ENCODE measurements at places on chromosomes 12 and 14.

- DNase-seq = no peak
Measured at GRCh38 chr12:2622460-2622859, 172.3 kb upstream of the FKBP4 start.

DNA sequence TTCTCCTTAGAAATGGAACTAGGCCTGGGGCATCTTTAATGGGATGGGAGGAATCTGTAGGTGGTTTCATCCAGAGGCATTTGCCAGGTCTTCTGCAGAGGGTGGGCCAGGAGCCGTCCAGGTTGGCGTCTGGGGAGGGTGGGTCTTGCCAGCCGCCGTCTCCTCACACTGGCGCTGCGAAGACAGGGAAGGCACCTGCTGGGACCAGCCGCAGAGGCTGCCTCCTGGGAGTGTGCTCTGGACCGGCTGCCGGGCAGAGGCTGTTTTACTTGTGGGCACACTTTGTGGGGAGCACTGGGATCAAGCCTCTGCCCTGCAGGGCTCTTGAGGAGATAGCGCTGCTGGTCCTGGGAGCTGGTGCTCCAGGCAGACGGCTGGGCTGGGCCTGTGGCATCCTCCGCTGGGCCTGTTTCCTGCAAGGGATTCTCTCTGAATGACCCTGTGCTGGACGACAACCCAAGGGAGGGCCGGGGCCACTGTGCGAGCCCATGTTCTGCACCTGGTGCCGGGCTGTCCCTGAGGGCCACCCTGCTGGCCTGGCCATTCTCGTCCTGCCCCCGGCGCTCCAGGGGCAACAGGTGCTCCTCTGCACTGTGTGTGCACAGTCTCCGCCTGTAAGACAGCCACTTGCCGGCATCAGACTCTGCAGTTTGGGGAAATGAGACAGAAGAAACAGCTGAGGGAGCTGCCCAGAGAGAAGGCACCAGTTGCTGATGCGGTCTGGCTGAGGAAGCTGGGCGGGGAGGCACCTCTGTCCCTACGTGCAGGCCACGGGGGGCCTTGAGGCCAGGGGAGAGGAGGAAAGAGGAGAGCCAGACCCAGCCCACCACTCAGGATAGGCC, 10.0 kb upstream of the TEX22 start:
- no peak for DNase-seq

GRCh38 chr12:24898185-24898584, 50.7 kb downstream of the BCAT1 start:
- no peak for DNase-seq

DNA sequence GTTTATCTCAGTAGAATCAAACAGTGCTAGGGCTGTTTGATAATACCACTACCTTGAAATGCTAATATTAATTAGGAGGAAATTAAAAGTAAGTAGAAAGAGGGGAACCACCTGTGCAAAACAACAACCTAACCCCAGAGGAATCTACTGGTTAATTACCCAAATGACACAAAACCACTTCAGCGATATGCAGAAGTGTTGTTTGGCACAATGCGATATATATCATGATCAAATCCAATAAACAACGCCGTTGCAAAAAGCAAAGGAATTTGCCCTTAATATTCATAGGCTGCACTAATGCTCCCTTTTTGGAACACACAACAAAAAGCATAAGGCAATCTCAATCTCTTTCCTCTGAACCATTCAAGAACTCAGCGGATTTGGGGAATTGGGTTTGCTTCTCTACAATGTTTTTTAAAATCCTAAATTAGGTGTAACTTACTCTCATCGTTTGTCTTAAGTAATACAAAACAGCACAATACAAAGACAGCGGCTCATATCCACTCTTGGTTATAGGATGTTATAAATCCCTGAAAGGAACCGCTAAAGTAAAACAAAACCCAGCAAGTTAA, 1.5 kb downstream of the MAP4K5 start:
- DNase-seq = no peak

DNA sequence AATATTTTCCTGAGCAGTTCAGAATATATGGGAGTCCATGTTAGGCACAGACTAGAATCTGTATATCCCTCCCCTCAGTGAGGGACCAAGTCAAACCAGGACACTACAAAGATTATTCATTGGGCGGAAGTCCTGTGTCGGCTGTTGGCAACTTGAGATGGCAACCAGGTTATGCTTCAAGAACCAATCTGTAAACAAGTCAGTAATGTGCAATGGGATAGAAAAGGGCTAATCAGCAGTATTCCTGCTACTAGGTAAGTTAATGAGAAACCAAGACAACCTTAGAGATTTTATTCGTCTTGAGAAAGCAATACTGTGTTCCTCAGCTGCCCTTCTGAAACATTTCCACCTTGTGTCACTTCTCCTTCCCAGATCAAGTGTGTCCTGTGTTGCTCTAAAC, 26.4 kb downstream of the ARG2 start:
- no peak for DNase-seq

DNA sequence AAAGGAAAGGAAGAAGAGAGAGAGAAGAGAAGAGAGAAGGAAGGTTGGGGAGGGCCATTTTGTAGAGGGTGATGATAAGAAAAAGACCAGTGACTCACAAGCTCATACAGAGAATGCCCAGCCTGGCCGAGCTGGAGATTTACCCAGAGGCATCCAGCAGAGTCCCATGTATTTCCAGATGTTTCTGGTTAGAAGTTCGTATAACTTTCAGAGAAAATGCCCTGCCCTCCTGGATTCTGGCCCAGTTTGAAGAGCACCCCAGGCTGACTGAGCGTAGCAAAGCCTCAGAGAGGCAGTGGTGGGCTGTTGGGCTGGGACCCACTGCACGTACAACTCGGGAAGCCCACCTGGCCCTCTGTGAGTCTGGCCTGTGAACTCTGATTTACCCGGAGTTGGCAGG, 221.8 kb downstream of the SLC41A2 start:
- no peak for DNase-seq

- no peak for DNase-seq
Measured at GRCh38 chr12:103901518-103902173, 28.6 kb upstream of the HSP90B1 start.

DNA sequence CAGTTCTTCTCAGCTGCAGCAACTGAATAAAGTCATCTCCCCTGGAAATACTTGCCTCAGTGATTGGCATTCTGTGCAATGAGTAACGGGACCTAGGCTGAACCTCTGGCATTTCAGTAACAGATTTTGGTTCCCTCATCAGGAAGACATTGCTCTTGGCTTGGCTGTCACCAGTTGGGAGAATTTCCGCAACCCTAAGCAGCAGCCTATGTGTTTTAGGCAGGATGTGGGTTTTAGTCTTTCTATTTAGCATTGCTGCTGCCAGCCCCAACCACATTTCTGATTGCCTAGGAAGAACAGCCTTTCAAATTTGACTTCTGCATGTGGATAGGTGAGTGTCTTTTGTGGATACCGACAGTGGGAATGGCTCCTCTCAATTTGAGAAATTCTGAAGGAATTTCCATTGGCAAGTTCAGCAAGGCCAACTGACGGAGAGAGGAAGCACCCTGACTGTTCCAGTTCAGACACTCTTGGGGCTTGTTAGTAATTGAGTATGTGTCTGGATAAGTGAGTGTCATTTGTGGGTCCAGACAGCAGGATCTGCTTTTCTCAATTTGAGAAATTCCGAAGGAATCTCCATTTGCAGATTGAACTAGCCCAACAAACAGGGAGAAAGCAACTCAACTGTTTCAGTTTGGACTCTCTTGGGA, 19.0 kb upstream of the CLEC2A start:
- DNase-seq = no peak

- no peak for DNase-seq
Measured at GRCh38 chr14:71300566-71301330, 393.5 kb downstream of the PCNX1 start.

DNA sequence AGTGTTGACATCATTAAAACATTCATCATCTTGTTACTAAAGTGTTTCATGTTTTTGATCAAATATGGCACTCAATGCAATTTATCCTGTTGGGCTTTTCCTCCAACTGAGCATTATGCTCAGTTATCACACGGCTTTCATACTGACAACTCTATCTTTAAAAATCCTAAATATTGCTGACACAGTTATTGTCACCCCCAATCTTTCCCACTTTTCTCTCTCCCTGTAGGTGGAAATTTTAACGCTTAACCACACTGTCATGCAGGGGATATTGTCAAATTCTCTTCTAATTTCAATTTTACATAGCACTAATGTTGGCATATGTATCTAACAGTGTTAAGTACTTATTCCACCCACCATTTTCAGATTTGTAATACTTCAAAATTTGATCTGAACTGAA, 59.7 kb upstream of the GPHB5 start:
- DNase-seq = no peak

DNA sequence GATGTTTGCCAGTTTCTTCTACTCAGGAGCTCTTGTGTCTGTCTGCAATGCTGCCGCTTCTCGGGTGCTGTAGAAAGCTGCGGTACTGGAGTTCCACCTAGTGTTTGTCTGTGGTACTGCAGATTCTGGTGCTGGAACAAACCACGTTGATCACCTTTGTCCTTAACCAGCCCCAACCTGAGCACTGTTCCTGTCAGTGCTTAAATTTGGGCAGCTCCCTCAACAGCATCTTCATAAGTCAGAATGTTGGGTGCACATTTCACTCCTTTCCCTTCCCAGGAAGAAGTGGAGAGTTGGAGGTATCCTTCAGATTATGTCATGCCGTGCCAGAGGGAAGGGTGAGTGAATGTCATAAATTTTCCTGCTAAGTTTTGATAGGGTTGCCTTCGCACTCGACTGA, 48.7 kb upstream of the LALBA start:
- peak; percentile 57 for DNase-seq

- no peak for DNase-seq
Measured at GRCh38 chr14:68610251-68610793, 182.5 kb downstream of the ZFP36L1 start.

DNA sequence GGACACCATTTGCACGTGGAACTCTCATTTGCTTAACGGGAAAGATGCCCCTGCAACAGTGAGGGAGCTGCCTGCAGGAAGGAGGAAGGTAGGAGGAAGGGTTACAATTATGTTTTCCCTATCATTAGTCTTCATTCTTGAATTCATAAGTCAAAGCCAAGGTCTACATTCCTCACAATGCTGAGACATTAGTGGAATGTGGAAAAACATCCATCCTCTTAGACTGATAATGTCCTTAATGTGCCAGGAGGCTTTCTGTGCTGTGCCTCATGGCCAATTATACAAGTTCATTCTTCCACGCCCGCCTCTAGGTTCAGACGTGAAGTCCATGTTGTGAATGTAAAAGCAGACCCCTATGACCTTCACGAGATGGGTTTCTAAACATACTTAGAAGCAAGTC, 1212.4 kb upstream of the TMEM132C start:
- DNase-seq = no peak

GRCh38 chr14:69632593-69633151, 21.3 kb downstream of the SUSD6 start:
- DNase-seq = no peak

DNA sequence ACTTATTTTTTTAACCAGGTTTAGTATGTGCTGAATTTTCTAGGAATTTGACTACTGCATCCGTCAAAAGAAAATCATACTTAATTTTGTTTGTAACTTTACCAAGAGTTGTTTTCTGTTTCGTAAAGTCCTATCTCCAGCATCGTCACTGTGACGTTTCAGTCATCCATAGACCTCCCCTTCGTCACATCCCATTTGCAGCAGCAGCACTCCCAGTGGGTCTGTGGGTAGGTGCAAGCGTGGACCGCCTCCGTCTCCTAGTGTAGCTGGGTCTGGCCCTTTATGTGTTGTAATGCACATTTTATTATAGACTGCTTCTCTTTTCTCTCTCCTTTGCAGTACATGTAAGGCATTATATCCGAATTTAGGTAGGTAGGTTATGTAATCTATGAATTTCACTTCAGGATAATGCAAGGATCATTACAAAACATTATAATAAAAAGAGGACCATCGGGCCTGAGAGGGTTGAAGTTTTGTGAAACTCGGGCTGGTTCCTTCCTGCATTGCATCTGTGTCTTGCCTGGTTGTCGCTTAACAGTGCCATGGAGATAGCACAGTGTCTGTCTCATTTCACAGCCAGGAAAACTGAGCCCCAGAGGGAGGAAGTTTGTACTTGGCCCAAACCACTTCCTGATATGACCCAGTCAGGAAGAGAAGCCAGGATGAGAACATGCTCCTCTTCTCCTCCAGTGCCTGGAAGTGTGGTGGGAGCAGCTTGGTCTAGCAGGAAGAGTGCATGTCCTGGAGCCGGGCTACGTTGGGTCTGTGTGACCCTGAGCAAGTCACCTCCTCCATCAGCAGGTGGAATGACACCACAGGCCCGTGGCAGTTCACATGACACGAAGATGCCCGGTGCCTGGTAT, 41.3 kb downstream of the EVL start:
- no peak for DNase-seq

DNA sequence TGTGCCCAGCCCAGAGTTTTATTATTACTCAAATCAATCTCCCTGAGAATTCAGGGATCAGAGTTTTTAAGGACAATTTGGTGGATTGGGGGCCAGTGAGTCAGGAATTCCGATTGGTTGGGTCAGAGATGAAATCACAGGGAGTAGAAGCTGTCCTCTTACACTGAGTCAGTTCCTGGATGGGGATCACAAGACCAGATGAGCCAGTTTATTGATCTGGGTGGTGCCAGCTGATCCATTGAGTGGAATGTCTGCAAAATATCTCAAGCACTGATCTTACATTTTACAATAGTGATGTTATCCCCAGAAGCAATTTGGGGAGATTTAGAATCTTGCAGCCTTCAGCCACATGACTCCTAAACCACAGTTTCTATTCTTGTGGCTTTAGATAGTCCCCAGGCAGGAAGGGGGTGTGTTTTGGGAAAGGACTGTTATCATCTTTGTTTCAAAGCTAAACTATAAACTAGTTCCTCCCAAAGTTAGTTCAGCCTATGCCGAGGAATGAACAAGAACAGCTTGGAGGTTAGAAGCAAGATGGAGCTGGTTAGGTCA, 89.1 kb upstream of the CNOT2 start:
- DNase-seq = no peak

DNA sequence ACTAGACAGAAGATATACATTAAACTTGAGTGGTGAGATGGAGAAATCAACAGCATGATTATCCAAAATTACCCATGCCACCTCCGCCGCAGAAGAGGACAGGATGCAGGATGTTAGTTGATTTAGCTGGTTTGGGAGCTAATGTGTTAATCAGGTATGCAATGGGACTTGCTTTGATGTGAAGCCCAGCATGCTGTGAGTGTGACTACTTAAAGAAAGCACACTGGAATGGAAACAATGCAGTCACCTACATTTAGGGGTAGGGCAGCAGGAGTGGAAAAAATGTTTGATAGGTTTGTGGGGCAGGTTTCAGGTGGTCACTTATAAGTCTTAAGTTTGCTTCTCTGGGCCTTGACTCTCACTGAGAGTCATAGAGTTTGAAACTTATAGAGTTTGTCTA, 170.0 kb upstream of the DAAM1 start:
- DNase-seq = no peak

DNA sequence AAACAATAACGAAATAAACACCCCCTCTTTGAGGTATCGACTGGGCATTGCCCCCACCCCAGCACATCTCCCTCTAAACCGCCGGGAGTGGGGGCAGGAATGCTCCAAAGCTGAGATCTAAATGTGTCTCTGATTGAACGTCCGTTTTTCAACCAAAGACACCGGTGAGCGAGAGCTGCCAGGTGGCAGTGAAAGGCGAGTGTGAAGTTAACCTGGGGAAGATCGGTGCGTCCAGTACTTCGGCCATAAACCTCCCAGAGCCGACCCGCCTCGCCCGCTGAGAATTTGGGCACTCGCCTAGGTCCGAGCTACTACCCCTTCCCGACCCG, 625 bp downstream of the ANGEL1 start:
- DNase-seq = peak; percentile 18

GRCh38 chr14:106843386-106843785, 1317.0 kb downstream of the TMEM121 start:
- DNase-seq = no peak

All from NCI-H526 treated with DMSO at 0.1 percent for 48 hours (cell line).